ENCODE measurements at places on chromosomes 12 and 14.
A peak's percentile ranks its signal among the peaks of the same experiment; 100 is the strongest.

- DNase-seq: no peak
These were observed 48.0 kb downstream of the ARF6 start for GRCh38 chr14:49940808-49941421.

- DNase-seq: no peak
These were observed 41.9 kb upstream of the PAWR start for GRCh38 chr12:79732638-79733037.

GRCh38 chr12:1880876-1881275, 37.6 kb downstream of the CACNA2D4 start:
- no peak for DNase-seq

DNA sequence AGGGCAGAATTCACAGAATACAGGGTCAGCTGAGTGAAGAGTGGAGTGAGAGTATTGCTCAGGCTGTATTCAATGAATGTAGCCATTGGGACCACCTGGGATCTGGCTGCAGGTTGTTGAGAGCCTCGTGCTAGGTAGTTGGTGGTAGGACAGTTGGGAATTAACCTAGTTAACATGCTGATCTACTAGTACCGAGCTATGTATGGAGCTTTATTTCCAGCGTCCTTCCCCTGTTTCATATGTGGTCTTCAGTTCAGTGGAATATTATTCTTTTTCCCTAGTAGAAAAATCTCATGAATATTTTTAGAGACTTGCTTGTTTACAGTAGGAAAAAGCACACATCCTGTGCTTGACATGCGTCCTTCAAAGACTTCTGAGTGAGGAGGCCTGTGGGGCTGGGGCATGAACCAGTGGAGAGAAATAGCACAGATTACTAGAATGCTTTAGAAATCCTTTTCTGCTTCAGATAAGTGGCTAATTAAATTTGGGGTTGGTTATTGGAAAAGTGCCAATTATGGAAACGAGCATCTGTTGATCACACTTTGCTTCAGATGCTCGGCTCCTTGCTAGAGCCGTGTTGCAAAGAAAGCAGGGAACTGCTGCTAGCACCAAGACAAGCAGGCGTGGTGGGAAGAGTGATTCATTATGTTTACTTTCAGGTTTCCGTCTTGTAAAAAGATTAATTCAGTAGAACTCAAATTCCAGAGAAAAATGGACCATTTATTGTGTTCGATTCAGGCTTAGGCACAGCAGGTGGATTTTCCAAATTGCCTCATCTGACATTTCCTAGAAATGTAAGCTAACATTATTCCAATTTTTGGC, 53.6 kb downstream of the ARF6 start:
- no peak for DNase-seq

- DNase-seq: no peak
These were observed 12.2 kb downstream of the TMEM121 start for GRCh38 chr14:105538481-105539049.

GRCh38 chr12:120015313-120015712, 26.3 kb downstream of the BICDL1 start:
- DNase-seq: no peak

DNA sequence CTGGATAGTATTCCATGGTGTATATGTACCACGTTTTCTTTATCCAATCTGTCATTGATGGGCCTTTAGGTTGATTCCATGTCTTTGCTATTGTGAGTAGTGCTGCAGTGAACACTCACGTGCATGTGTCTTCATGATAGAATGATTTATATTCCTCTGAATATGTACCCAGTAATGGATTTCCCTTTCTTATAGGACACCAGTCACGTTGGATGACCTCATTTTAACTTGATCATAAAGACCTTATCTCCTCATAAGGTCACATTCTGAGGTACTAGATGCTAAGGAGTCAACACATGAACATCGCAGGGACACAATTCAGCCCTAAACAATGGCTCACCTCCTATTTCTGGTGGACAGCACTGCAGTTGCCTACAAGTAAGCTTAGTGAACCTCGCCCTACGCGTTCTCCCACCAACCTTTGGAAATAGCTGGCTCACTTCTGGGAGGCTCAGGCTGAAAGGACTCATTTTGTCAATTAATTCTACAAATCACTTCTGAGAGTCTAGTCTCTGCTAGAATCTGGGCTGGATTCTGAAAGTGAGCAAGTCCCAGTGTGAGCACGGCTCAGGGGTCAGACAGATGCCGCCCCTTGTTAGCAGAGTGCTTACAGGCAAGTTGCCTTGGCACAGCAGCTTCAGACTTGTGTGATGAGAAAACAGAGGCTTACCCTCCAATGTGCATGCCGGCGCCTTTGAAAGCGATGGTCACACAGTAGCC, 183.8 kb upstream of the GSC start:
- no peak for DNase-seq

DNA sequence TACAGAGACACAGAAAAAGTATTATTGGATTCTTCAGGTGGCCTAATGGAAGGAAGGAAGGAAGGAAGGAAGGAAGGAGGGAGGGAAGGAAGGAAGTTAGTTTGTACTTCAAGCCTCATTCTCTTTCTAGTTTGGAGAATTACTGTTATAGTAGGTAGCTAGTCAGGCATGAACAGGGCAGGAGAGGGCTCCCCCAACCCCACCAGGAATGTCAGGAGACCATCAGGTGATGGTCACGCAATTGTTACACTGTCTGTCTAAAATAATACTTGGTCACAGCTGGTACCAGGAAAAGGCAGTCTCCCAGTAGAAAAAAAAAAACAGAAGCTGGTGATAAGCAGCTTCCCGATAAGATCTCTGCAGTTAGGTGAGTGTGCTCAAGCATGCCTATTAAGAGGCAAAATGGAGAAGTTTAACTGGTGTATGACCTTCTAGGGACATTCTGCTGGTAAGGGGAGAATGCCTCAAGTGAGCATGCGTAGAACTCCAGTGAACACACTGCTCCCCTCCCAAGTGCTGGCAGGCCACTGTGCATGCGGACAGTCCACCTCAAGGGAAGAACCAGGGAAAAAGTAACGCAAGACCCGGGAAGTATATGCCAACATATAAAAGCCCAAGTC, 358.4 kb upstream of the SOX5 start:
- no peak for DNase-seq

- DNase-seq: no peak
These were observed 180.9 kb downstream of the ETV6 start for GRCh38 chr12:11830307-11830801.

GRCh38 chr12:19799895-19800602, 360.8 kb downstream of the AEBP2 start:
- DNase-seq: no peak

DNA sequence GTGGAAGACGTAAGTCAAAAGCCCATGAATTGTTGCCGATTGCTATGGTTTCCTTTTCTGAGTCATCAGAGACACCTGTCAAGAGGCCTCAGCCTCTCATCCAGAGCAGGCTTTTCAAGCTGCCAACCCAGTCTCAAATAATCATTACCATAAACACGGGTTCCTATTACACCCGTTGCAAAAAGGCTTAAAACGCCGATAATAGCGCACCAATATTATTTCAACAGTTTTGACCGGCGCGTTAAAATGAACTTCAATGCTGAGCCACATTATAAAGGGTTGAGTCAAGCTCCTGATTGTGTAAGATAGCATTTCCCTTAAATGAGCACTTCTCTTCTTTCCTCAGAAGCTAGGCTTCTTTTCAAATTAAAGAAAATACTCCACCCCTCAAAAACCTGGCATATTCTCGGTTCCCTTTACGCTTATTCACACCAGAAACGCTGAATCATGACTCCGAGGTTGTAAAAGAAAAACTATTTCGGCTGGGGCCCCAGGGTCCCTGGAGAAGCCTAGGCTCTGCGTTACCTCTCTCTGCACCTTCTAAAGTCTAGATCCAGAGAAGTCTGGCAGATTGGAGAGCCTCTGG, 1.4 kb downstream of the TMTC1 start:
- DNase-seq: peak; percentile 59

DNA sequence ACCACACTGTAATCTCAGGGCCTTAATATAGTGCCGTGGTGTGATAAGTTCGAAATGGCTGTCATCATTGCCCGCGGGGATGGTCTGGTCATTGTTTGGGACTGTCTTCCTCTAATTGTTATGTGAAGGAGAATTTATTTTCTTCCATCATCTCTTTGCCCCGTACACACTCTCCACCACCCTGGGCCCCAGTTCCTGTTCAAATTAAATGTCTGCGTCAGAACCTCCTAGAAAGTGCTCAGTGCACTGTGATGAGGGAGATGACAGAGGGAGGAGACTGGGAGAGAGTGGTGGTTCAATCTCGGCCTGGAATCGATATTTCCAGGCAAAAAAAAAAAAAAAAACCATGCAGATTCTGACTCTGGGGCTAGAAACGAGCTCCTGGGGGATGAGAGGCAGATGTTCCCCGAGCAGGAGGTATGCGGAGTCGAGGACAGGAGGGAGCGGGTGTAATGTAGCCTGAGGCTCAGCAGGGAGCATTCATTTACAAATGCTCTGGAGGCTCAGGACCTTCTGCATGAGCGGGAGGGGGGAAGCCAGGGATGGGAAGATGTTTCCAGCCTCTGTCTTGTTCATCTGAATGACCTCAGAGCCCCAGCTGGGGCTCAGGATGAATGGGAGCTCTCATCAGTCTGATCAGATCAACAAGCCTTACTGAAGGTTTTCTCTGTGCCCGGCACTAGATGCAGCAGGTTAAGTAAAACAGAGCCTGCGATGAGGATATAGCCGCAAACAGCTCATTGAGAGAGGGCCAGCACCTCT, 219.5 kb downstream of the TBX5 start:
- DNase-seq: no peak

DNA sequence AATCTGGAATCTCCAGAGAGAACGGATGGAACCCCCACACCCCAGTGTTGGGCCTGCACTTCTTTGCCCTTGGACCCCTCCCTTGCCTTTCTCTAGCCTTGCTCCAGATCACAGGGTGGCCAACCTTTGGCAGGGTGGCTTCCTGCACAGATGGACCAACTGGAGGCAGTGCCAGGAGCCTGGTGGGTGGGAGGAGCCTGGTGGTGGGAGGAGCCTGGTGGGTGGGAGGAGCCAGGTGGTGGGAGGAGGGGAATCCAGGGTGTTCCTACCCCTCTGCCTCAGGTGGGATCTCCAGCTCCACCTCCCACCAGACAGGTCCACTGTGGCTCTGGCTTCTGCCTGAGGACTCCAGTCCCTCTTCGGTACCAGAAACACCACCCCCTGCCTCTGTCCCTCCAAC, 15.0 kb upstream of the ORAI1 start:
- DNase-seq: no peak

DNA sequence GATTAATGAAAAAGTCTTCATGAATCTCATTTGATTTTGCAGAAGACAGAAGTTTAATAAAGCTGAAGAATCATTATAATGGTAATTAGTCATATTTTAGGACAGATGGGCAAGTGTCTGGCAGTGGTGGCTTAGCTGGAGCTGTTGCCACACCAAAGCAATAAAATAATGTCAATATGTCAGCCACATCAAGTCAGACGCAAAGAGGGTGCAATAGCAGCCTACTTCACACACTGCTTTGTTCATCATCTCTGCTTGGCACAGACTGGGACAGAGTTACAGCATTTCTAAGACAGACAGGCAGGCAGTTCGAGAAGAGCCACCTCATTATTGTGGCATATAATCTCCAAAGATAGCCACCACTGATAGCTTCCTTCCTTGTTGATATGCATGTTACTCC, 16.9 kb upstream of the KRR1 start:
- DNase-seq: peak; percentile 26

DNA sequence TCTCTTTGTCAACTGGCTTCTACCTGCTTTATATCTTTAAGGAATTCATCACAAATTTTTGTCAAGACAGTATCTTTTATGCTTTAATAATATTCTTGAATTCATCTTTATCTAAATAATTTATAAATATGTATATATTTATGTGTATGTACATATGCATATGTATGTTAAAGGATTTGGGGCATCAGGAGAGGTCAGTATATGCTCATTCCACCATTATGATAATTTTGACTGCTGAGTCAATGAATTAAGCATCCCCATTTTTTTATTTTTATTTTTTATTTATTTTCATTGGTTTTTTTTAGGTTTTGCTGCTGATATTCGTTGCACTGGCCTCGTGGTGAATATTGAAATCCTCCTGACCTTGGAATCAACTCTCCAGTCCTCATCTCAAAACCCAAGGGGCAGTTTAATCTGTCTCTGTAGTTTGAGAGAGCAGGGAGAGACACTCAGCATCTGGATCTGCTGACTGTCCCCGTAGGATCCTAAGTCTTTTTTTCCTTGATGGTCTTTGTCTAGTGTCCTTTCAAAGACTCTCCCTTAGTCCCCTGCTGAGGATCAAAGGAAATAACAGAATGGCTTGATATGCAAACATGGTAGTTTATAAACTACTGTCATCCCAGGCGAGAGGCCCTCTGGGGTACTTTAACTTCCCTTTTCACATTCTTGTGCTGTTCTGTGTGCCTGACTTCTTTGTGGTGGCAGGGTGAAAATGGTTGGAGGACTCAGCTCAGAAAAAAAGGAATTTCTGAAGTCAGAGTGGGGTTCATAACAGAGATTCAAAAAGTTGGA, 218.7 kb downstream of the DIO2 start:
- no peak for DNase-seq
